K562 (cell line): ENCODE measurements at places on chromosomes 5 and 9.

DNA sequence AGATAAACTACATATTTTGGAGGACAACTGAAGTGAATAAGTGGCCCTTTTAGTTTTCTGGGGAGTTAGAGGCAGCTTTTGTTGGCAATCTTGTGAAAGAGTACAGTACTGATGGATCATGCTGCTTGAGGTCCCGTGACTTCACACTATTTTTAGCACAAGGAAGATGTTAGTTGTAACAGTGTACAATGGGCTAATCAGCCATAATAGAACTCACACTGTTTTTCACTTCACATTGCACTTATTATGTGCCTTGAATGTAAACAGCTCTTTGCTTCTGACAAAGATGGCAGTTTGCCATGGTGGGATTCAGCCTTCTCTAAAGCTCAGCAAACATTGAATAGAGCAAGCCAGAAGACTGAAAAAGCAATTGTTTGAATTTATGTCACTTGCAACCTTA lies 176.7 kb upstream of the ZNF608 start:
- no peak for DNase-seq

DNA sequence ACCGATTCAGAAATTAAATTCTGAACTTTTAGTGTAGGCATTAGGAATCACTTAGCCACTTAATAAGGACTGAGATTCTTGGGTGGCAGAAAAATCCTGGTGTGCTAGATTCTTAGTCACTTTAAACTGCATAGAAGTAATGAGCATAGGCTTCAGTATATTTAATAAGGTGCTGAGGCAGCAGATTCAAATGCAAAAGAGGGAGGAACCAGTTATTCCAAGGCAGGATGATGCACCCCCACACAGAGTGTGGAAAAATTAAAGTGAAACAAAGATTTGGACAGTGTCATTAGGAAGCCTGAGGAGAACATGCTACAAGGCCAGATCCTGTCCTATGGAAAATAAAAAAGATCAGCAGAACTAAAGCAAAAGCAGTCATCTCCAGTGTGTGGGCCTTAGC lies 217.7 kb downstream of the PJA2 start:
- DNase-seq, result no peak

- DNase-seq, result no peak
Measured at GRCh38 chr5:21680641-21681040, 1172.5 kb downstream of the CDH12 start.

DNA sequence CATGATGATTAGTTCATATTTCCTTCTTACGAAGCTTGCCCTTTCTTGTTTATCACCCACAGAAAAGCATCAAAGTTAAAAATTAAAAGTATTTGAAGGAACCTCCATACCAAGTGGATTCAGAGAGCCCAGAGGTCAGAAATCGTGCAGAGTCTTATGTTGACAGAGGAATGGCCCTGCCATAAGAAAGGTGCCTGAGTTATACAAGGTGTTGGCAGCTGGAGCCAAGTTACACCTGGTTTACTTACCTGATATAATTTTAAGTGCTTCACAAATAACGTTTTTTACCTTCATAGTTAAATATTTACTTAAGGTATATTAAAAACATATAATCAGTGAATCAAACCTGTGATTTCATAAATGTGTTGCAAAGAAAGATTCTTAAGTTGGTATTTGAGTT lies 42.3 kb upstream of the DHFR start:
- DNase-seq, result no peak

GRCh38 chr5:180119031-180119902 lies 47.7 kb upstream of the RNF130 start:
- DNase-seq, result no peak

DNA sequence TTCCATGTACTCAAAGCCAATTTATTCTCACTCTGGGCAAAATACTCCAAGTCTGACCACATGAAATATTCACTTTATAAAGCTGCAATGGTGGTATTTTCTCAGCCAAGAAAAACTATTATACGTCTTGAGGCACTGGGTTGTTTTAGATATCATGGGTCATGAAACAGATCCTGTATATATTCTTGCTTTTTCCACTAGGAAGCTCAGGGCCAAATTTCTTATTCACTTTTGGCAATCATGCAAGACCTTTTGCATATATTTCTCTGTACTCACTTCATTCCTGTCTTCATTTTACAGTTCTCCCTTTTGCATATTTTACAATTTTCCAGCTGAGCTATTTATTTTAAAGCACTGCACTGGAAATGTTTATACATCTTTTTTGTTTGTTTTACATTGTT lies 49.8 kb downstream of the GABBR2 start:
- no peak for DNase-seq

DNA sequence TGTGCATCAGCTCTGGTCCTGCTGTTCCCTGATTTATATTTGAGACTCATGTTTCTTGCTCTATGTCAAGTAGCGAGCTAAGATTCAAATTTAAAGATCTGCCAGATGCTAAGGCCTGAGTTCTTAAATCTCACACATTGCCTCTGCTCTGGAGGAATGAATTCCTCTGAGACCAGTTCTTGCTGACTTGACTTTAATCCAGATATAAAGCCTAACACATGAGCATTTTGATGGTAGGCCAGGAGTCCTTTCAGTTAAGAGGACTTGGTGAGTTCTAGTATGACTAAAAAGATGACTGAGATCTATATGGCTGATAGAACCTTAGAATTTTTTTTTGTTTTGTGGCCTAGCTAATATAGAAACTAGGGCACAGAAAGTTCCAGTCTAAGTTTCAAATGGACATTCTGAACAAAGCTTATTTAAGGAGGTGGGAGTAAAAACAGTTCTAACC lies 1.3 kb upstream of the INIP start:
- no peak for DNase-seq

- DNase-seq, result no peak
Measured at GRCh38 chr5:14217587-14217986, 74.4 kb downstream of the TRIO start.

DNA sequence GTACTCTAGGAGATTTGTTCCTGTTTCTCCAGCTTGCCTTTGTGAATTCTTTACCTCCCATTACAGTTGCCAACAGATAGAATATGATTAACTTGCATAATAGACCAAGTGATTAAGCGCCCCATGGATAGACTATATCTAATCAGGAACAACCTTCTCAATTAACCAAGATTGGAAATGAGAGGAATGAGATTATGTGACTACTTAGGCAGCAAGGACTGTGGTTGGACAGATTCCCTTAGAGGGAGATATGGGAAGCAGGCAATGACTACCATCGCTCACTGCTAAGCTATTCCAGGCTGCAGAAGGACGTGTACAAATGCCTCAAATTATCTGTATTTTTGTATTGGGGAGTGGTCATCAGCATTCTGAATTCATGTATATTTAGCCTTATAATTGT lies 278.1 kb upstream of the DAB2 start:
- no peak for DNase-seq

- peak; percentile 80 for DNase-seq
Measured at GRCh38 chr5:146565764-146566367, 49.9 kb upstream of the GPR151 start.
